ENCODE measurements at places on chromosomes 16 and 17. TPM values are rescaled to one million over a fixed set of nuclear protein-coding genes. Genes with fewer than 3 reads are reported as not detected.

- no peak overlapping the region for H3K4me3 ChIP-seq
- no peaks in the 10 kb centered on the region for H3K4me1 ChIP-seq
- H3K27ac ChIP-seq = no peak overlapping the region
- H3K27me3 ChIP-seq = peaks cover 6% of the 10 kb centered on the region
- no peaks in the 10 kb centered on the region for H3K36me3 ChIP-seq
- no peak for DNase-seq
These were observed 15.8 kb downstream of the DRC3 start for GRCh38 chr17:17988427-17988945.

DNA sequence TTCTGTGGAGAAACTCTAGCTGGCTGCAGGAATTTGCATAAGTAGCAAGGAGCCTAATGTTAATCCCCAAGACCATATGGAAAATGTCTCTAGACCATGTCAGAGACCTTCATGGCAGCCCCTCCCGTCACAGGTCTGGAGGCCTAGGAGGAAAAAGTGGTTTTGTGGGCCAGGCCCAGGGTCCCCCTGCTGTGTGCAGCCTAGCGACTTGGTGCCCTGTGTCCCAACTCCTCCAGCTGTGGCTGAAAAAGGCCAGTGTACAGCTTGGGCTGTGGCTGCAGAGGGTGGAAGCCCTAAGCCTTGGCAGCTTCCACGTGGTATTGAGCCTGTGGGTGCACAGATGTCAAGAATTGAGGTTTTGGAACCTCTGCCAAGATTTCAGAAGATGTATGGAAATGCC is 306.9 kb upstream of the CA10 start:
- no peak overlapping the region for H3K27ac ChIP-seq
- no peak overlapping the region for H3K4me3 ChIP-seq
- no peak for DNase-seq
- H3K27me3 ChIP-seq = no peaks in the 10 kb centered on the region

DNA sequence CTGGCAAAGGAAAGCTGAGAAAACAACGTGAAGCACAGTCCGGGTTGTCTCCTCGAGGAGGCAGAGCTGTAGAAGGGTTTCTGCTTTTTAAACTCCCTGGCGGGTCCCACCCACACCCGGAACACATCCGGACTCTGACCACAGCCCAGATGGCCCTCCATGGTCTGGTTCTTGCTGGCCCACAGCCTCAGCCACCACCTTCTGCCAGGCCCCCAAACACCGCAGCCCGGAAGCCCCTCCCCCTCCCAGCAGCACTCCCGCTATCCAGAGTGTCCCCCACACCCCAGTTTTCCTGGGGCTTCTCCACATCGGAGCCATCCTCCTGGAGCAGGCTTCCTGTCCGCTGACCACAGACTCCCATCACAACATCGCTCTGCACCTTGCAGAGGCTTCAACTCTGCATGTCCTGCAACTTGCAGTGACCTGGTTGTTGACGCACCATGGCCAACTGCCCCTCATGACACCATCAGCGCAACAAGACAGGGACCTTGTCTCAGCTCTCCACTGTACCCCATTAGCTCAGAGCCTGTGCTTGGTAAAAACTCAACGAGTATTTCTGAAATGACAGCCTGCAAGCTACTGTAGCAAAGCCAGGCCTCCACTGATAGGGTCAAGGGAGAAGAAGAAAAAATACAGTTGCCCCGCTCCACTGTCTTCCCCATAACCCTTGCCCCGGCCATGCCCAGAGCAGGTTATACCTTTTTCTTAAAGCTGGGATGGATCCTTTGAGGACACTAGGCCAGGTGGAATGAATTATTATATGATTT is 129.8 kb downstream of the C16orf78 start:
- peaks cover 3% of the 10 kb centered on the region for H3K4me1 ChIP-seq
- no peaks in the 10 kb centered on the region for H3K27me3 ChIP-seq
- H3K27ac ChIP-seq = no peak overlapping the region
- no peaks in the 10 kb centered on the region for H3K36me3 ChIP-seq
- H3K4me3 ChIP-seq = no peak overlapping the region

Gene FBXW10B
- total RNA-seq = not detected

Gene ATP2A3
- total RNA-seq = 279 TPM

DNA sequence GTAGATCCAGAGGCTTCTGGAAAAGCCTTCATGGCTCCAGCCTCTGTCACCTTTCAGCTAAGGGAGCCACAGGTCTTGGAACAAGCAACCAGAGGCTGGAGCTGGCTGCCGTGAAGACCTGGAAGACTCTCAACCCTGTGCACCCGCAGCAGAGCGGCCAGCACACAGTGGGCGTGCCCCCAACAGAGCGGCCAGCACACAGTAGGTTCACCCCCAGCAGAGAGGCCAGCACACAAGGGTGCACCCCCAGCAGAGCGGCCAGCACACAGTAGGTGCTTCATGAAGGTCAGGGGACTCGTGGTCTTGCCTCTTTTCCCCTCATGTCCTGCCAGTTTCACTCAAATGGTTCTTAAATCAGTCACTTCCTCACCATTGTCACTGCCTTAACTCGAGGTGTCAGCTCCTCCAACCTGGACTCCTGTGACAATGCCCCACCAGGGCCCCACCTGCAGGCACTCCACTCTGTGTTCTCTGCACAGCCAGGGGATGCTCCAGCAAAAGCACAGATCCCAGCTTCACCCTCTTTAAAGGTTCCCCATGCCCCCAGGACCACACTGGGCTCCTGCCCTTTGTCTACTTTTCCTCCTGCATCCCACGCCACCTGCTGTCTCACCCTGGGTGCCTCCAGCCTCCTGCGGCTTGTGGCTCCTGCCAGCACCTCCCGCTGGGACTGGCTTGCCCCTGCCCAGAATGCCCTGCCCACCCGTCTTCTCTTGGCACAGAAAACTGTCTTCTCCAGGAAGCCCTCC is 42.4 kb upstream of the DOC2B start:
- no peak overlapping the region for H3K4me3 ChIP-seq
- H3K36me3 ChIP-seq = no peaks in the 10 kb centered on the region
- no peaks in the 10 kb centered on the region for H3K4me1 ChIP-seq
- H3K27ac ChIP-seq = no peak overlapping the region

DNA sequence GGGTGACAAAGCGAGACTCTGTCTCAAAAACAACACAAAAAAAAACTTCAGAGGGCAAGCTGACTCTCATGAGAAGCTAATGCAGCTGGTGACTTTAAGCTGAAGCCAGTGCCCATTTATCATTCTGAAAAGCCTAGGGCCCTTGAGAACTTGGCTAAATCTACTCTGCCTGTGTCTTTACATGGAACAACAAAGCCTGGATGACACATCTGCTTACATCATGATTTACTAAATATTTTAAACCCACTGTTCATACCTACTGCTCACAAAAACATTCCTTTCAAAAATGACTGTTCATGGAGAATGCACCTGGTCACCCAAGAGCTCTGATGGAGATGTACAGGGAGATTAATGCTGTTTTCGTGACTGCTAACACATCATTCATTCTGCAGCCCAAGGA is 6.1 kb upstream of the ALOX12 start:
- H3K27ac ChIP-seq = no peak overlapping the region
- peaks cover 2% of the 10 kb centered on the region for H3K4me1 ChIP-seq
- peaks cover 4% of the 10 kb centered on the region for H3K36me3 ChIP-seq
- no peak for DNase-seq
- H3K4me3 ChIP-seq = no peak overlapping the region

DNA sequence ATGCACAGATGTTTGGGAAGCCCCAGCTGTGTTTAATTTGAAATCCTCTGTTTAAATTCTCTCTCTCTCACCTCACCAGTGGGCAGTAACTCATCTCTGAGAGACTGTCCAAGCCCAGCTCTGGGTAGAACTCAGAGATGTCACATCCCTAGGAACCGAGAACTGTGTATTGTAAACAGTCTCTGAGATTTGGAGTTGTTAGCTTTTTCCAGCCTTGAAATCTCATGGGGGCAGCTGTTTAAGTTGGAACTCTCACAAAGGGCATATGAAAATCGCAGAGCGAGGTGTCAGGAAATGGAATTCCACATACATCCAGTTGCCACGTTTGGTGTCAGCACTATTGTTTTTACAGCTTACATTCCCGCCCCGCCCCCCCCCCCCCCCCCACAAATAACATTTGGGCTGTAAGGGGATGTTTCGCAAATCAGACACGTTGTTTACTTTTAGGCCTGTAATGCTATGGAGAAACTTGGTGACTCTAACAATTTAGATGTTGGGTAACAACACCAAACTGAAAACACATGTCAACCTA is 34.3 kb downstream of the VPS35L start:
- H3K27ac ChIP-seq = no peak overlapping the region
- H3K4me3 ChIP-seq = no peak overlapping the region
- H3K27me3 ChIP-seq = no peaks in the 10 kb centered on the region
- H3K4me1 ChIP-seq = peaks cover 3% of the 10 kb centered on the region
- no peak for DNase-seq
- peaks cover 2% of the 10 kb centered on the region for H3K36me3 ChIP-seq

DNA sequence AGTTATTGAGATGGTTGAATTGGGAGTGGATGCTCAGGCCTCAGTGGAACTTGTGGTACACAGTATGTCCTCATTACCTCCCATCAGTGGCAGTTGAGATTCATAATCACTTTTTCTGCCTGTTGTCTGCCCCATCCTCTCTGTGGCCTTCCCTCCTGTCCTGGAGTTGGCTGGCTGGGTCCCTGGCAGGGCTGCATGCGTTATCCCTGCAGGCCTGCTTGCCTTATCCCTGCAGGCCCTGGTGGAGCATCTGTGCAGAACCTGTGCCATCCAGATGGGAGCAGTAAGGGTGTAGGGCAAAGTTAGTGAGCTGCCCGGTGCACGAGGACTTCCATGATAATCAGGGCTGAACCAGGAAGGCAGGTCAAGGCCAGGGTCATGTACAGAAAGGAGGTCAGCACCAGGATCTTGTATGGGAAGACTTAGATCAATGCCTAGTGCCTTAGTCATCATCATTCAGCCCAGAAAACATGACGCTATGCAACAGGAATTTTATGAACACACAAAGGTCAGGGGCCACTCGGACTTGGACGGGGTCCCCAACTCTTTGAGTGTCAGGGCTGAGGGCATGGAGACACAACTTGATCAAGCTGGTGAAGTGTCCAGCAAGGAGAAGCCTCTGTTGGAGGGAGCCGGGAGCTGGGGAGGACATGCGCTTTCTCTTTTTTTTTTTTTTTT is 47.2 kb downstream of the ABCC1 start:
- DNase-seq = no peak
- H3K27me3 ChIP-seq = no peaks in the 10 kb centered on the region
- peaks cover 41% of the 10 kb centered on the region for H3K4me1 ChIP-seq

DNA sequence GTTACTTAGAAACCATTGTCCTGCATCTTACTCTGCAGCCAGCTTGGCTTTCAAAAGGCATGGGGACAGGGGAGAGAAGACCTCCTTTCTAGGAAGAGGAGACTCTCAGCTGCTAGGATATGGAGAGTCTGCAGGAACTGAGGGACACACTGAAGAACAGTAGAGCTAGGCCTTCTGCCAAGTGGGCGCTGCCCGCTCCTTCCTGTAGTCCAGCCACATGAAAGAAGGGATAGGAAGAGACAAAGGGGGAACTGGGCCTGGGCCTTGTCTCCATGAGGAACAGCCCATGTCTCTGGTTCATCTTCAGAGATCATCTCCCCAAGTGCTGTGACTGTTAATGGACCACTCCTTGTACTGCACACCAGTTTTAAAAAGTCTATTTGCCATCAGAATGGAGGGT is 78.4 kb downstream of the SYCE1L start:
- H3K4me1 ChIP-seq = no peaks in the 10 kb centered on the region
- H3K27me3 ChIP-seq = peaks cover 20% of the 10 kb centered on the region
- no peak overlapping the region for H3K27ac ChIP-seq

Gene MT4
- total RNA-seq = not detected

DNA sequence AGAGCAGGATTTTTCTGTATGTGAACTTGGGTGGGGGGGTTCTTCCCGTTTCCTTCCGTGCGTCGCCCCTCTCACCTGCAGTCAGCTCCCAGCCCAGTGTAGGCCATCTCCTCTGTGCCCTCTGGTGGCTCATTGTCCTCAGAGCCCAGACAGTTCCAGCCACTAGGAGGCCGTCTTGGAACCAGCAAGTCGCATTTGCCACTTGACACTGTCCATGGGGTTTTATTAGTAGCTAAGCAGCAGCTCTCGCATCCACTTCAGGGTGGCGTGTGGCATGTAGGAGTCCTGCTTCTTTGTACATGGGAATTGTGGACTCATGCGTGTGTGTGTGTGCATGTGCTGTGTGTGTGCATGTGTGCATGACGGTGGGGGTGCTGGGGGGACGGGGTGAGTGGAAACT is 74.0 kb downstream of the SEC14L1 start:
- no peak for DNase-seq
- peaks cover 14% of the 10 kb centered on the region for H3K36me3 ChIP-seq
- no peaks in the 10 kb centered on the region for H3K27me3 ChIP-seq
- peaks cover 3% of the 10 kb centered on the region for H3K4me1 ChIP-seq

DNA sequence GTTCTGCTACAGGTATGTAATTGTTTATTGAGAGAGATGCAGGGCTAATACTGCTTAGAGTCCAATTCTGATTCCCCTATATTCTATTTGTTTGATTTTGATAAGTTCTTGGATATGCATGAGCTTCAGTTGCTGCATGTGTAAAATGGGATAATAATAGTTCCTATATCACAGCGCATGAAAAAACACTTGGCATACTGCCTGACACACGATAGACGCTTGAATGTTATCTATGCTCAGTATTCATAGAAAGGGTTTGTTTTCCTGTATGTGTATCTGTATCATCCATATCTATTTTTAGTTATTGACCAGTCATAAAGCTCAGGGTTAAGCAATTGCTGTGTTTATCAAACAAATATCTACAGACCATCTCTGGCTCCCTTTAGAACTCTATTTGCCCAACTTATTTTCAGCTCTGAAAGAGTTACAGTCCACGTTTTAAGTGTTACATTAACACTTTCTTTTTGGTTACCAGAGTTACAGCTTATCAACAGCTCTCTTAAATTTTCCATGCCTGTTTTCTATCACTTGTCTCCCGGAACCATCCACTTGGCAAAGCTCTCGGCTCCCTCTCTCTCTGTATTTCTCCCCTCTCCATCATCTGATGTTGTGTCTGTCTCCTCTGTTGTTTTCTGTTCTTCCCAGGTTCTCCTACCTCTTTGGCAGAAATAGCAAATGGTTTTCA is 334.8 kb downstream of the CBLN1 start:
- H3K27ac ChIP-seq = no peak overlapping the region
- no peaks in the 10 kb centered on the region for H3K27me3 ChIP-seq
- DNase-seq = no peak
- no peaks in the 10 kb centered on the region for H3K36me3 ChIP-seq
- no peak overlapping the region for H3K4me3 ChIP-seq

DNA sequence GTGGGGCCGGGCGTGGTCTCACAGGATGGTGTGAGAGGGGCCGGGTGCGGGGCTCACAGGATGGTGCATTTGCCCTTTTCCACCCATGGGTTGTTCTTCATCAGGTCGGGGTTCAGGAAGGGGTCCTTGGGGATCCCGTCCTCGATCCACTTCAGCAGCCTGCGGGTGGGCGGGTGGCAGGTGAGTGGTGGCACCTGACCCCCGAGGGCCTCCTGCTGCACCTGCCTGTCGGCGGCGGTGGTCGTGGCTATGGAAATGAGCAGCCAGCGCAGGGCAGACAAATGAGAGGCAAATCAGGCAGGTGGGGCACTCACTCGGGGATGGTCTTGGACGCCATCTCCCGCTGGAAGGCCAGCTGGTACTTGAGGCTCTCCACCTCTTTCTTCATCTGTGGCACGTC is 1.9 kb downstream of the GNG13 start:
- no peak for DNase-seq
- H3K4me3 ChIP-seq = no peak overlapping the region
- peaks cover 2% of the 10 kb centered on the region for H3K4me1 ChIP-seq
- H3K27ac ChIP-seq = no peak overlapping the region

GRCh38 chr17:80631142-80632045 is 86.8 kb downstream of the RPTOR start:
- H3K4me3 ChIP-seq = no peak overlapping the region
- peaks cover 9% of the 10 kb centered on the region for H3K36me3 ChIP-seq
- DNase-seq = no peak
- H3K27me3 ChIP-seq = no peaks in the 10 kb centered on the region

All from T-helper 17 cell (primary cell).